Type B pancreatic cell (in vitro differentiated cells): ENCODE measurements at places on chromosomes 16 and 17. TPM values are rescaled to one million over a fixed set of nuclear protein-coding genes. Genes with fewer than 3 reads are reported as not detected.

DNA sequence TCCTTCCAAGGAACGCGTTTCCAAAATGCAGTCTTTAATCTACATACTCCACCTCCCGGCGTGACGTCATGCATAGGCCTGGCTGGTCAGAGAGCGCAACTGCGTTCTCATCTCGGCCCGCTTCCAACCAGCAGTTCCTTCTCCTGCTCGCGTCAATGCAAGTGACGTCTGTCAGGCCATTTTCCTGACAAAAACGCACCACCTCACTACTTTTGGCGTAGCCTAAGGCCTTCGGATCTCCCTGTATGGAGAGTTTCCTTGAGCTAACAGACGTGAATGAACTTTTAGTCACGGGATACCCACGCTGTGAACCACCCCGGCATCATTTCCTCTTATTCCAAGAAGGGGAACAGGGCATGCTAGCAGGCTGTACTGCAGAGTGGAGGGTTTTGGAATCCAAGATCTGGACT, 25.0 kb downstream of the TEX14 start:
- no peak for DNase-seq

DNA sequence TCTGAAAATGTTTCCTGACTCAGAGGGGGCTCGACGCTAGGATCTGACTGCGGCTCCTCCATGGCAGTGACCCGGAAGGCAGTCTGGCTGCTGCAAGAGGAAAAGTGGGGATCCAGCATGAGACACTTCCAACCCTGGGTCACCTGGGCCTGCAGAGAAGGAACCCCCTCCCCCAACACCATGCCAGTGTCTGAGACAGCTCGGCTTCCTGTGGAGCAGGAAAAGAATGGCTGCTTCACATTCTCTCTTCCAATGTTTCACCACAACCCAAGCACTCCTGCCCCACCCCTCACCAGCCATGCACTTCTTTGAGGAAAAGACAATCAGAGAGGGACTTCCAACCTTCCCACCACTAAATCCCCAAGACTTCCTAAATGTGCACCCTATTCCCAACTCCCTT, 10.8 kb downstream of the TP53 start:
- no peak for DNase-seq

Gene NOG
- 1.7 and 13.7 TPM in 2 replicates for total RNA-seq

- DNase-seq: no peak
Measured at GRCh38 chr17:79123988-79124387, 49.4 kb downstream of the ENGASE start.

- no peak for DNase-seq
Measured at GRCh38 chr16:2806286-2806685, 8.0 kb downstream of the PRSS41 start.

DNA sequence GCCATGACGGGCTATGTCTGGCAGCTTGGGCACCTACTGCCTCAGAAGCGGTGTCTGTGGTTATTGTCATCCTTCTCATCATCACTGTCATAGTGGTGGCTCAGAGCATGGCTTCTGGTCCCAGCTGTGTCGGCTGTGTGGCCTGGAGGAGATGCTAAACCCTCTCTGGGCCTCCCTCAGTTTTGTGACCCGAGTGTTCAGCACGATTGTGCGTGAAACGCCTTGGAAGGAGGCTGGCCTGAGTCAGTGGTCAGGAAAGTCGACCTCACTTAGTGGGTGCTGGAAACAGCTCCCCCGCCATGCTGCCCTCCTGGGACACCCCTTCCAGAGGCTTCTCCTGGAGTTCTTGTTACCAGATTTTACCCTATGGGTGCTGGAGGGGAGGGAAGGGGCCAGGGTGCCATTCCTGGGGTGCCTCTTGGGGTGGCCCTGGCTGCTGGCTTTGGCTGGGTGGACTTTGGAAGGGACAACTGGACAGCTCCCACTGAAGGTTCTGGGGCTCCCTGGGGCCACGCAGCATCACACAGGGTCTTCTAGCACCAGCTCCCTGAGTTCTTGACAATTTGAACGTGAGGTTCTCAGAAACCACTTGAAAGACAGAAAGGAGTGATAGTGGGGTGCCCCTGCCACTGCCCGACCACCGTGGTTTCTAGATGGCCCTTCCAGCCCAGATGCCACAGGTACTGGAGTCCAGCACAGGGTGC, 226.5 kb upstream of the GSE1 start:
- no peak for DNase-seq

DNA sequence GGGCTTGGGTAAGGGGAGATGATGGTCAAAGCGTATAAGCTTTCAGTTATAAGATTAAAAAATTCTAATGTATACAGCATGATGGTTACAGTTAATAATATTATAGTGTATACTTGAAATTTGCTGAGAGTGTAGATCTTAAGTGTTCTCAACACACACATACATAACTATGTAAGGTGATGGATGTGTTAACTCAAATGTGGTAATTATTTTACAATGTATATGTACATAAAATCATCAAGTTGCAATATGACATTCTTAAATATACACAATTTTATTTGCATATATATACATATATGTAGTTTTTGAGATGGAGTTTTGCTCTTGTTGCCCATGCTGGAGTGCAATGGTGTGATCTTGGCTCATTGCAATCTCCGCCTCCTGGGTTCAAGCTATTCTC, 7.2 kb downstream of the ZKSCAN2 start:
- DNase-seq: no peak

Gene NPIPA2
- total RNA-seq: 8.2 and 12.9 TPM in 2 replicates

- DNase-seq: no peak
Measured at GRCh38 chr16:54412037-54412436, 125.5 kb upstream of the IRX3 start.

GRCh38 chr16:30064729-30065101, 845 bp upstream of the ALDOA start:
- DNase-seq: no peak

GRCh38 chr17:76146053-76146851, 5.2 kb upstream of the FOXJ1 start:
- no peak for DNase-seq

DNA sequence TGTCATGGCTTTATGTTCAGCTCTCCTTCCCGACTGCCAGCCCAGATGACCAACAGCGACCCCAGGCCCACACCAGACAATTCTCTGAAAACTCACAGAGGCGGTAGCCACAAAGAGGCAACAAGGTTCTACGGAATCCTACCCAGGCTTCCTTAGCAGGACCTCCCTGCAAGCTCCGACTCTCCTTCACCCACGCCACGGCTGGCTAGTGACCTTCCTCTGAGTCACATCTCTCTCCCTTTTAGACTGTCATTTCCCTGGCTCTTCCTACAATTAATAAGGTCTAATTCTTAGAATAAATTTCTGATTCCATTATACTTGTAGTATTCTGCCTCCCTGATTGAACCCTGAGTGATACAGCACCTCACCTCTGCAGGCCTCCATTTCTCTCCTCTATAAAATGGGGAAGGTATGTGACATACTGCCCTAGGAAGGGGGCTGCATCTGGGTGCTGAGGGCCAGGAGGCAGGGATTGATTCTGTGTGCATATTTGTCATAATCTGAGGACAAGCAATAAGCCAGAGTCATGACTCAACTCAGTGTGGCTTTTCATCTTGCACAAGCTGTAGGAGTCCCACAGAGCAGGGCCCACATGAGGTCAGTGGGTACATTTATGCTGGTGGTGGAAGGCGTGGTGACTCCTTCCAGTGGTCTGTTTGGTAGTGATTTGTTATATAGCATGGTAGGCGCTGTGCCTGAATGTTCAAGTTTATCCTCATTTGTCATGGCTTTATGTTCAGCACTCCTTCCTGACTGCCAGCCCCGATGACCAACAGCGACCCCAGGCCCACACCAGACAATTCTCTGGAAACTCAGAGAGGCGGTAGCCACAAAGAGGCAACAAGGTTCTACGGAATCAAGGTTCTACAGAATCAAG, 46.2 kb downstream of the SMPD3 start:
- no peak for DNase-seq

GRCh38 chr17:51397361-51398127, 137.2 kb downstream of the UTP18 start:
- no peak for DNase-seq

Gene SPATA32
- total RNA-seq: not detected in 2 replicates

- no peak for DNase-seq
Measured at GRCh38 chr16:17382949-17383863, 87.6 kb downstream of the XYLT1 start.

- no peak for DNase-seq
Measured at GRCh38 chr16:10906914-10907756, 30.1 kb downstream of the CIITA start.
